Stimulated activated CD4-positive, alpha-beta T cell treated with anti-CD3 and anti-CD28 coated beads, TNF-alpha, amount 100 ng/mL, for 1 hour (primary cell): ENCODE measurements at places on chromosomes 12 and 14.

DNA sequence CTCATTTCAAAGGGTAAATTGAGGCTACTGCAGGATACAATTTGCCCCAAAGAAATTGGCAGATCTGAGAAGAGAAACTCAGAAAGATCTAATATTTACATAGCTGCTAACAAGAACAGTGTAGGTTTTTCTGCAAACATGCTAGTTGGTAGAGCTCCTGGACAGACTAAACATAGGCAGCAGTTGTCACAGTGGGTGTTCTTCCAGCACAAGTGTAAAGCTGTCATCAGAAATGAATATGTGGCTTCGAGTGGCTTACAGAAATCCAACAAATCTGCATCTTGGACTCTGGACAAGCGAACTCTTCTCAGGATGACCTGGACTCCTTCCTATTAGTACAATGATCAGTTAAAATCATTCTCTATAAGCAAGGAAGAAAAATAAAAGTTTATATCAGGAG is 5.9 kb downstream of the CBX5 start:
- no peak for DNase-seq

DNA sequence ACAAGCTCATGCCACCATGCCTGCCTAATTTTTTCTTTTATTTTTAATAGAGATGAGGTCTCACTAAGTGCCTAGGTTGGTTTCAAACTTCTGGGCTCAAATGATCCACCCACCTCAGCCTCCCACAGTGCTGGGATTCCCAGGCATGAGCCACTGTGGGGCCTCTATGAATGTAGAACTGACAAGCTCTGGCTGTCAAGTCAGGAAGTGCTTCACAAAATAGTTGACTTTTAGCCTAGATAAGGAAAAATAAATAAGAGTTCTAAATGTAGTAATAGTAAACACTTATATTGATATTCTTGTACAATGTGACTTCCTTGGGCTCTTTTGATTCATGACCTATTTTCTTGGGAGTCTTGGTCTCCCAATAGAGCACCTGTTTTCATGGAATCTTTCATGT is 40.0 kb downstream of the RMST start:
- DNase-seq, result no peak

DNA sequence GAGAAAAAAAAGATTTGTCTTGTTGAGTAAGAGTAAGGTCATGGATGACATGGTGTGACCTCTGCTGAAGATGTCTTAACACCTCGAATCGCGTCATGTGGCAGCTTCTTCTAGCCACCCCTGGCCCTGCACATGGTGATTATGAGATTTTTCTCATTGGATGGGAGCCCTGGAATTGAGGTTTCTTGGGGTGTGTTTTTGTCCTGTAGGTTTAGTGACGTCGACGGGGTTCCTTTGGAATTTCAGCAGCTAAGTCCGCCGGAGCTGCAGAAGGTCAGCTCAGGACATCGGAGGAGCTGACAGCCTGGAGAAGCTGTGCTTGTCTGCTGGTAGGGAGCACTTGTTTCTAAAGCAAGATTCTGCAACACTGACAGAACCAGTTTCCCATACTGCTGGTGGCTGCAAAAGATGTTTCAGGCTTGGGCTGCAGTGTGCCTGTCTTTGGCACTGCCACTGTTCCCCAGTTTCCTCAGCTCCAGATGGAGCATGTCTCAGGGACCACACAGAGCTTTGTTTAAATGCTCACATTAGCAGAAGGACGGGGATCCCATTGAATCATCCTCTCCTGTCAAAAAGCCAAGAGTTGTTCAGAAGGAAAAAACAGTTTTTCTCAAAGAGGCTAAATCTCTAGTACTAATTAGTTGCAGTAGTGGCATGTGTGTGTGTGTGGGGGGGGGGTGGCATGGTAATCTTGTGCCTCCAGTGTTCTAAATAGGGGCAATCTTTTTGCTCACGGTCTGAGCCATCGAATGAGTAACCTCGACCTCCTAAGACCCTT is 5.2 kb upstream of the FOS start:
- DNase-seq, result no peak

- no peak for DNase-seq
Observed at GRCh38 chr12:41424651-41425050, 236.5 kb downstream of the PDZRN4 start.
